ENCODE measurements at places on chromosomes 3 and 15.

GRCh38 chr3:52055537-52056351 lies 627 bp downstream of the DUSP7 start:
- no peak for DNase-seq

DNA sequence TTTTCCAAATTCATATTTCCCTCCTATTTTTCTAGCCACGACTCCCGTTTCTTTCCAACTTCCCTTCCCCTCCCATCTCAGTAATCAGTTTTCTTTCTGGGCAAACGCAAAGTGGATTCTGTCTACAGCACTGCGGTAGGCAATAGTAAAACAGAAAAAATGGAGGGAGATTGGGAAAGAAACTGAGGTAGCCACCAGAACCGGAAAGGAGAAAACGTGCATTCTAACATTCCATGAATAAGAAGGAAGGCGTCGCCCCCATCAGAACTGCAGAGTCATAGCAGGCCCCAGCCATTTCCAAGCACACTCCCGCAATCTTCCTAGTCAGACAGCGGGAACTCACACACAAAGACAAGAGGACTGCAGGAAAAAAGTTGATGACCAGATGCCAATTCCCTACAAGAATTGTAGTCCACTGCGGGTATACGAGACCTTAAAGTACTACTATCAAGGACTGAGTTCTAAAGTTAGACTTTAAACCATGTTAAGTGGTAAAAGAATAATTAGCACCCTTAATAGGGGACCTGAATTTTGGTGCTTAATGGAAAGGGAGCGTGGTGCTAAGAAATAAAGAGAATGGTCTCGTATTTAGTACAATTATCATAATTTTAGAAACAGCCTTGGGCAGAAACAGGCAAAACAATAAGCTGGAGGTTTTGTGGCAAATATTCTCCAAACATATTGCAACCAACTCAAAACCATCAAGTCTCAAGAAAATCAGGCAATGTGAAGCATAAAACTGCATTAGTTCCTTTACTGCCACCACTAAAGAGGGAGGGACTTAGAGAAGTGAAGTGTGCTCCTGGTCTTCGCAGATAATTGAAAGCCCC lies 1.4 kb downstream of the PFN2 start:
- DNase-seq: peak; percentile 70

GRCh38 chr3:132978464-132978863 lies 59.7 kb upstream of the TMEM108 start:
- no peak for DNase-seq

- DNase-seq: no peak
These were observed 38.6 kb downstream of the TMED3 start for GRCh38 chr15:79349525-79349924.

DNA sequence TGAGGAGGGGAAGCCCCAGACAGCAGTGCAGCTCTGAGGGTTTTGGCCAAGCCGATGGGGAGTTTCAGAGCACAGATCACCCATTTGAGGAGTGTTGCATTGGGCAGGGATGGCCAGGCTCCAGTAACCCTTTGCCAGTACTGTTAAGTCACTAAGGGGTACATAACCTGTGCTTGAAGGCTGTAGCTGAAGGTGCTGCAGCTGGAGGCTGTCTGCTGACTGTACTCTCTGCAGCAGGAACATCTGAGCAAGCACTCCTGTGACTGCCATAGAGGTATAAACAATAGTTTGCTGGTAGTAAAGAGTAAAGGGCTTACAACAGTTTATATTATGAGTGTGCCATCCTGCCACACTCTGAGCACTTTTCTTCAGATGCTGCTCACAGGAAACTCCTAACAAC lies 297.8 kb downstream of the EPHA3 start:
- DNase-seq: no peak

DNA sequence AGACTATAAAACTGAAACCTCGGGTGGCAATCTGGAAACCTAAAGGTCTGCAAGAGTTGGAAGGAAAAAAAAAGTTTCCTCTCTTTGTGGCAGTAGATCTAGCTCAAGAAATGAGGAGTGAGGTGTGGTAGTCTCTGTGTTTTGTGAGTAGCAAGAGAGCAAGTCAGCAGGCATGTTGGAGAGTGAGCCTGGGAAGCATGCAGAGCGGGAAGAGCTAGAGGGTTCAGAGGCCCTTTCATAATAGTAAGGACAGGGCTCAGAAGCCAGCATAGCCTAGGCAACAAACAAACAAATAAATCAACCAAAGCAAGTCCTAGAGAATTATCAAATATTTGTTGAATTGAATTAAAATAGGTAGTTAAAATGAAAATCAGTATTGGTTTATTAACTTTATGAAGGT lies 189.7 kb upstream of the CBLB start:
- DNase-seq: no peak

GRCh38 chr15:92780843-92781242 lies 119.3 kb upstream of the CHD2 start:
- DNase-seq: peak; percentile 91

GRCh38 chr15:67722030-67722817 lies 103.1 kb upstream of the SKOR1 start:
- no peak for DNase-seq

GRCh38 chr3:53817211-53817610 lies 29.0 kb downstream of the CHDH start:
- no peak for DNase-seq

- no peak for DNase-seq
These were observed 604 bp downstream of the CCPG1 start for GRCh38 chr15:55407498-55408011.

GRCh38 chr3:126266291-126266840 lies 86.0 kb upstream of the ALDH1L1 start:
- DNase-seq: no peak

GRCh38 chr3:187072102-187072501 lies 67.2 kb downstream of the RPL39L start:
- no peak for DNase-seq

- no peak for DNase-seq
These were observed 41.4 kb downstream of the ROBO2 start for GRCh38 chr3:77081240-77081661.

DNA sequence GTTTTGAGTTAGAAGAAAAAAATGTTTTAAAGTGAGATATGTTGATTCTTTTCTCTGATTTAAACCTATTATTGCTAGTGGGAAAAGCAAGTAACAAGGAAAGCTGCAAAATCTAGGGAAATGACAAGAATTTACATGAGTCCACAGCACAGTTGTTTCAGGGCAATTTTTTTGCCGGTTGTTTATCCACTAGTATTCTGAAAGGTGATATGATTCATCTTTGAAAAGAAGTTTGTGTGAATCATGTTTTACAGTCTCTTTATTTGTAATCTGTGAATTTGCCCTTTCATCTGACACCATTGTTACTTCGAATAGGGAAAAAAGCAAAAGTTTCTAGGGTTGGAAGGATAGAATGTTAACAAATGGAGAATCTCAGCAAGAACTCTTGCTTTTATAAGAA lies 894.7 kb downstream of the OTOL1 start:
- no peak for DNase-seq

- no peak for DNase-seq
These were observed 181.5 kb upstream of the LMCD1 start for GRCh38 chr3:8319935-8320634.

DNA sequence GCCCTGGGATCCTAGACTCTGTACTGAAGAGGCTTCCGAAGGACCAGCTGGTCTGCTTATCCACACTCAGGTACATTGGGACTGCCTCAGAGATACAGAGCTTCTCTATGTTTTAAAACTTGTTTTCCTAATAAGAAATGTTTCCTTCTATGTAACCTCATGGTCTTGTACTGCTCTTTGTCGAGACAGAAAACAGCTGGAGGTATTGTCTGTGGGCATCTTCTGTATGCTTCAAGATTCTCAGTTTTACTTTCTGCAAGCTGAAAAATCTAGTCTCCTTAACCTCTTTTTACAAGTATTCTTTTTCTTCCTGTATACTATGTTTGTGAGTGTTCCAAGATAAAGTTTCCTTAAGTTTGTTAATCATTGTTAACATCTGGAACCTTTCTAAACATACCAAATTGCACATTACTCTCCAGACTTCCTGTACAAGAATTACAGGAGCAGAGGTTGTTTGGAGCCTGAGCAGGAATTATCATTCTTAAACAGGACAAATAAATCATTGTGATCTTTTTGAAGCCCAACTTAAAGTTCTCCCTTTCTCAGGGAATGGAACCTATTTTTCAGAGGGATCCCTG lies 358.3 kb upstream of the CFAP20DC start:
- no peak for DNase-seq

- DNase-seq: no peak
These were observed 71.6 kb downstream of the KAT2B start for GRCh38 chr3:20111836-20112235.
